Activated CD4-positive, alpha-beta T cell treated with anti-CD3 and anti-CD28 coated beads for 24 hours (primary cell): ENCODE measurements at places on chromosomes 6 and 20.

- no peak for DNase-seq
These were observed 7.0 kb downstream of the SYNGAP1 start for GRCh38 chr6:33426590-33427511.

GRCh38 chr6:98724537-98724936 is 109.8 kb upstream of the POU3F2 start:
- no peak for DNase-seq

DNA sequence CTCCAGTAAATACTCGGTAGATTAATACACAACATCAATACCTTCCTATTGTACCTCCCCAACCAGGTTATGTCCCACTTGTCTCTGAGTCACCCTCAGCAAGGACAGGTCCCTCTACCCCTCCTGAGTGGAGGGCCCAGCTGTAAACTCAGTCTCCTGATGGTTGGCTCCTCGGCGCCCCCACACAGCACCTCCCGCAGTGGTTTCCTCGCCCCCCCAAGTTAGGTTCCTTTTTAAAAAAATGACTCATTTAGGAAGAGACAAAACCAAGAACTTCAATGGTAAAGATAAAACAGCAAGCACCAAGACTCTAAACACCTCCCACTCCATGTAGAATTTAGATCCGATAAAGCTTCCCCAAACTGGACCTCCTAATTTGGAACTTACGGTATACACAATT is 83.5 kb downstream of the TRERF1 start:
- DNase-seq = peak; percentile 46

GRCh38 chr20:55090286-55090685 is 614.9 kb downstream of the DOK5 start:
- DNase-seq = no peak

DNA sequence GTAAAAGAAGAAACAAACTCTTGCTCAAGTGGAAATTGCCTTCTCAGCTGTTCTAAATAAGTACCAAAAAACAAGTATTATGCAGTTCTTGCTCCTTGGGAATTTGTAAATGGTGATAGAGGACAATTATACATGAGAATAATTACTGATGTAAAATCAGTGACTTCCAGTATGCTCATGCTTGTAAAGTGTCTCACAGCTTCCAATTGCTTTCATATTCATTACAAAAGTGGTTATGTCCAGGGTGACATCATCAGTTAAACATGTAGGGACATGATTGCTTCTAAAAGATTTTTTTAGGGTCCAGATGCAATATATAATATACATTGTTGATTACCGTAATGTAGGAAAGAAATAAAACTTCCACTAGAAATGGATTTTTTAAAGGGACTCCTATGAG is 122.8 kb upstream of the B3GAT2 start:
- no peak for DNase-seq

DNA sequence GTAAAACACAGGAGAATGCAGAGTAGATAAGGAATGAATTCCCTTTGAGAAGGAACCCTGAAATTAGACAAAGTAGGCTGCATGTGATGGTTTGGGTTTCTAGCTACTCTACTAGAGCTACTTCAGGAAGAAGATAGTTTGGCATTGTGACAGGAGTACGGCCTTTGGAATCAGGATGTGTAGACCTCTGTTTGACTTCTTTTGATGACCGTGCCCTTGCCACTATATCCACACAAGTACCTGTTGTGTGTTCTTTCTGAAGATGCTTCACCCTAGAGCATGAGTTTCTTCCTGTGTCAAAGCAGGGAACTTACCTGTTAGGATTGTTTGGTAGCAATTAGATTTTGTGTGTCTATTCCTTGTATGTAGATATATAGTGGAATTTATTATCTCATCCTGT is 41.7 kb downstream of the CD2AP start:
- no peak for DNase-seq

DNA sequence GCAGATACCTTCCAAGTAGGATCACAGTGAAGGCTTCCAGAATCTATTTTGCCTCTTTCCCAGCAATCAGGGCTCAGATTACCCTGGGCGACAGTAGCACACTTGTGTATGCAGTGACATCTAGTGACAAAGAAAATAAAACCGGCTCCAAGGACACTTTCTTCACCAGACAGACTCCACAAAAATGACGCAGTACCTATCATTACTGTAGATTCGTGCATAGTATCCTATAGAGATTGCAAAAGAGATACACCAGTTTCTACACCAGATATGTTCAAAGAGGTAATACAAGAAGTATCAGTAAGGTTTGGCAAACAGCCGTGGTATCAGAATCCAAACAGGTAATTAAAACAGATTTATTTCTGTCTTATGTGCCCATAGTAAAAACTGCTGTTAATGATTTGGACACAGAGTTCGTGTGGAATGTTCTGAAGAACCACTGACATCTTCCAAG is 600.4 kb upstream of the JAG1 start:
- no peak for DNase-seq

DNA sequence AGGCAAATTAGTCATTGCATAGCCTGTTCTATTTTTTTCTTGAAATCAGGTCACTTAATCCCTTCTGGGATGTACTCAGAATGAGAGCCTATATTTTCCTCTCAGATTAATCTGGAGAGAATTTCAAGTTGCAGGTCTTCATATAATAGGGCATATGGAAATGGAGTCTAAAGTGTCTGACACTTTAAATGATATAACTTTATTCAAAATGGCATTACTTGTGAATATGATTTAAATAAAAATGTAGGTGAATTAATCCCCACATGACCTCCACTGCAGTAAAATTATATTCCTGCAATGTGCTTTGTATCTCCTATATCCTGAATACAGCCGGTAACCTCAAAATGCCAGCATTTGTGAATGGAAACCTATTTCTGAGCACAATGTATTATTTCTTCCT is 172.5 kb upstream of the BTBD3 start:
- no peak for DNase-seq

GRCh38 chr6:16681260-16681873 is 79.9 kb downstream of the ATXN1 start:
- DNase-seq = no peak

- DNase-seq = no peak
These were observed 104.7 kb downstream of the ARMC2 start for GRCh38 chr6:108952776-108953486.

- DNase-seq = no peak
These were observed 214.7 kb downstream of the PLCB1 start for GRCh38 chr20:8346700-8347270.

DNA sequence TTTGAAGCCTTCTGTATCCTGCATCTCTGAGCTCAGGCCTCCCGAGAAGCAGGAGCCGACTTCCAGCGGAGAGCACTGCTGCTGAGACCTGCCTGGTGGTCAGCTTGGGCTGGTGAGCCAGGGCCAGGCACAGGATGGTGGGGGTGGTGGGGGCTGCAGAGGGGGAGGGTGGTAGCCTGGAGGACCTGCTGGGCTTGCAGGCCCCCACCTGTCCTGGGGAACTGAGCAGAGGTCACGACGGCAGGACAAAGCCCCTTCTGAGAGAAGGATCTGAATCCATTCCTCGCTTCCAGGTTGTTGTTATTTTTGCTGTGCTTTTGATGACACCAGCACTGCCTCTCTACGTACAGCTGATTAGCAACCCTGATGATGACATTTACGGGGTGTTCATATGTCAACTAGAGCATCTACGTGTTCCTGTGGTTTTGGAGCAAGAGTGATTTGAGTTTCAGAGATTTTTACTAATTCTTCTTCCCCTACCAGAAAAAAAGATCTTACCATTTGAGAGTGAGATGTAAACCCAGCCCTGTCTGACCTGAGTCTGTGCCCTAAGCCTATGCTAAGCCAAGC is 35.7 kb upstream of the CD93 start:
- DNase-seq = no peak

DNA sequence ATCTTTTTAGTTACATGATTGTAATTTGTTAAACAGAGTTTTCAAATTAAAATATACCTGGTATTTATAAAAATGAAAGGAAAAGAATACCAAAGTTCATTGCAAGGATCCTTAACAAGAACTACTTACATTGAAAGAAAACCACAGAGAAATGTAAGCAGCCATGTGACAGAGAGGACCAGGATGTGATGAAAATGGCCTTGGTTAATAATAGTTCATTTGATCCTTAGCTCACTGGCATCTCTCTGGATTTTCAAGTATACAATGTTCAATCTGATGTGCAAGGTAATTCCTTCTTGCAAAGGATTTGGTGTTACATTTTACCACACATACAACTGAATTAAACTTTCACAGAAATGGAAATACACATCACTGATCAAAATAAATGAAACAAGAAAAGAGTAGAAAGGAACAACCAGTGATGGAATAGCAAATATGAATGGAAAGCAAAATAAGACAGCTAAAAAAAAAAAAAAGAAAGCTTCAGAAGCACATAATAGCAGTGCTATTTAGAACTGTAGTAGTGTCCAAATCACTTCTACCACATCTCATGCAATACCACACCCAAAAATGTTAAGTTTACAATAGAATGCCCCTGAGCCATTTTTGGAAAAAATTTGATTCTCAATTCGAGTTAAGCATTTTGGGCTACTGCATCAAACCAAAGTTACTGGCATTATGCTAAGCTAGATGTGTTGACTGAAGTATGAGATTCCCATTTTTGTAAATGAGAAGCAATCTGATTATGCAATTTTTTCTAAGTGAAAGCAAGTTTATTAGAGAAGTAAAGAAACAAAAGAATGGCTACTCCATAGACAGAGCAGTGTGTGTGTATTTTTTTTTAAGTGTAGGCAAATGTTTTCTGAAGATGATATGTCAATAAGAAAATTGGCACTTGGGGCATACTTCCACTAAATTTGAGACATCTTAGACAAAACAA is 22.6 kb upstream of the HLA-A start:
- DNase-seq = no peak

DNA sequence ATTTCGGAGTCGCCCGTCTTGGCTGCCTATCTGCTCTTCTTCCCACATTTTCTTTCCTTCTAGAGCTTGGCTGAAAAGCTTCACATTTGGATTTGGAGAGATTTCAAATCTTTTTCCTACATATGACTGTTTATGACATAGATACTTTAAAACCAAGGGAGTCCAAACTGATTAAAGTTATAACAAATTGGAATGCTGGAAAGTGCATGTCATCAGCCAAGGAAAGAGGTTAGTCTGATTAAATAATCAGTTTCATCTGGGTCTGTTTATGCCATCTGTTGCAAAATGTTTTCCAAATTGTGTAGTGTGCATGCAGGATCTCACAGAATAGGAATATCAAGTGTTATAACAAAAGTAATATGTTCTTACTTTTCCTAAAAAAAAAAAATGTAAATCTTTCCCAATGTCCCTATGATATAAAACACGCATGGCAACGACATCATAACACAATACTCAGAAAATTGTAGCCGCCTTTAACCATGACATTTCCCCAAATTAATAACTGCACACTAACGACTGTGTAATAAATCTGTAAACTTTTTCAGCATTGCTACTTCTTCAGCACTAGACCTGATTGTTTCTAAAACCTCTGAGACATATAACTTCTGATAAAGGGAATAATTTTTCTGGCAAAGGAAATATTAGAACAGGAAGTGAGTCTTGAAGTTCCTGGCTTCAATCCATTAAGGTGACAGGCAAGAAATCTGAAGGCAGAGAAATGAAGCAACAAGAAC is 230.2 kb upstream of the FOXQ1 start:
- DNase-seq = no peak

GRCh38 chr6:10791673-10792072 is 44.1 kb downstream of the TMEM14B start:
- DNase-seq = no peak

DNA sequence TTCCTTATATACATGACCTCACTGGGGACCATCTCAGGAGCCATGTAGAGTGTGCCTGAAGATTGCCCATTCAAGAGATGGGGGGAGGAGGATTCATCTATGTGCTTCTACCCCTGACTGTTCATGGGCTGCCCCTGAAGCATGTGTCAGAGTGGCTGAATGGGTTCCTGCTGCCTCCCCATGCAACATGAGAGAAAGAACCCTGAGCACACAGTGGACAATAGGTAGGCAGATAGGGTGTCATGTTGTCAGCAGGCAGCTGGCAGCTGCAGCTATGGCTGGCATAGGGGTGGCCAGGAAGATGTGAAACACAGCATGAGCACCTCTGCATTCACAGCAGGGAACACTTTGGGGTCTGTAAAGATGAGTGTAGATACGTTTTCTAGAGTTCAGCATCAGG is 208.4 kb upstream of the CNR1 start:
- no peak for DNase-seq

DNA sequence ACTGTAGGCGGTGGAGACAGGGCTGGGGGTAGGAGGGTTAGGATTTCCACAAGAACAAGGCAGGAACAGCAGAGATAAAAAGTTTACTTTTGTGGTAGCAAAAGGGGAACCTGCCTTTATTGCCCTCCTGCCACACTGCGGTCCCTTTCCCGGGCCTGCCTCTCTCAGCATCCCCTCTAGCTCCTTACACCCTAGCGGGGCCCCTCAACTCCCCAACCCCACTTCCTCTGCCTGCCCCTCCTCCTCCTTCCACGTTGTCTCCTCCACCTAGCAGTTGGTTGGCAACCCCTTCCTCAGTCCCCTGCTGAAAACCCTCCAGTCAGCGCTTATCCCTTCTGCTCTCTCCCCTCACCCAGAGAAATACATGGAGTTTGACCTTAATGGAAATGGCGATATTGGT is 714 bp downstream of the AIF1 start:
- no peak for DNase-seq

DNA sequence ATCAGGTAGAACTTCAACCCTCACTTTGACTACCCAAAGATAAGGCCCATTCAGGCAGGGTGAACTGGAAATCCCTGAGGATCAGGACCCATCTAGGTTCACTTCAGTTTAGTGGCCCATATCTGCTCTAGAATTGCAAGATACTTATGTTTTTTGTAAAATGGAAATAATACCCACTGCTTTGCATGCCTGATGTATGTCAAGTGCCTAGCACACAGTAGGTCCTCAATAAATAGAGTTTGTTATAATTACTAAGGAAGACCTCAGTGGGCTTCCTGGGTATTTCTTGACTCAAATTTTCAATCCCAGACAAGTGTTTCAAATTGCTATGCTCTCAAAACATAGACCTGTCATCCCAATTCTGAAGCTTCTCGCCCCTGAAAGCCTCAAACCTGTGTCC is 32.5 kb downstream of the PIGU start:
- DNase-seq = no peak

- DNase-seq = no peak
These were observed 1.9 kb downstream of the NOL7 start for GRCh38 chr6:13617066-13617465.

GRCh38 chr20:33791959-33792597 is 19.1 kb upstream of the CHMP4B start:
- peak; percentile 25 for DNase-seq

- DNase-seq = no peak
These were observed 608.1 kb downstream of the QKI start for GRCh38 chr6:164022632-164023031.

GRCh38 chr20:51994751-51995417 is 192.6 kb upstream of the SALL4 start:
- DNase-seq = no peak
